Aorta (tissue), 5 donors: ENCODE measurements at places on chromosomes 5 and 9. TPM values are rescaled to one million over a fixed set of nuclear protein-coding genes. Genes with fewer than 3 reads are reported as not detected.
A peak's percentile ranks its signal among the peaks of the same experiment; 100 is the strongest.

SLC34A3 gene
- total RNA-seq = not detected

DNAH5 gene
- total RNA-seq = 0.36 TPM

PRR16 gene
- total RNA-seq = 14.2 TPM

FCN2 gene
- total RNA-seq = 0.32 TPM

ASPN gene
- total RNA-seq = 79.8 TPM

SLC12A7 gene
- total RNA-seq = 26.6 TPM

GRCh38 chr9:84856181-84856632 is 186.7 kb downstream of the NTRK2 start:
- no peaks in the 10 kb centered on the region for H3K27me3 ChIP-seq
- no peak overlapping the region for H3K4me3 ChIP-seq
- peak; percentile 52 for DNase-seq
- H3K36me3 ChIP-seq = no peaks in the 10 kb centered on the region
- no peak overlapping the region for H3K27ac ChIP-seq

GRCh38 chr5:148844433-148845280 is 18.2 kb downstream of the ADRB2 start:
- no peak overlapping the region for H3K27ac ChIP-seq
- no peaks in the 10 kb centered on the region for H3K4me1 ChIP-seq
- H3K36me3 ChIP-seq = no peaks in the 10 kb centered on the region
- no peaks in the 10 kb centered on the region for H3K27me3 ChIP-seq
- no peak for DNase-seq
- H3K4me3 ChIP-seq = no peak overlapping the region

- H3K4me1 ChIP-seq = no peaks in the 10 kb centered on the region
- H3K4me3 ChIP-seq = no peak overlapping the region
- DNase-seq = no peak
Measured at GRCh38 chr5:104914536-104915070, 1352.0 kb upstream of the NUDT12 start.

- H3K4me3 ChIP-seq = no peak overlapping the region
- no peaks in the 10 kb centered on the region for H3K4me1 ChIP-seq
- no peak for DNase-seq
- H3K36me3 ChIP-seq = no peaks in the 10 kb centered on the region
- no peak overlapping the region for H3K27ac ChIP-seq
- no peaks in the 10 kb centered on the region for H3K27me3 ChIP-seq
Measured at GRCh38 chr5:135651156-135651555, 72.4 kb upstream of the CXCL14 start.

DNA sequence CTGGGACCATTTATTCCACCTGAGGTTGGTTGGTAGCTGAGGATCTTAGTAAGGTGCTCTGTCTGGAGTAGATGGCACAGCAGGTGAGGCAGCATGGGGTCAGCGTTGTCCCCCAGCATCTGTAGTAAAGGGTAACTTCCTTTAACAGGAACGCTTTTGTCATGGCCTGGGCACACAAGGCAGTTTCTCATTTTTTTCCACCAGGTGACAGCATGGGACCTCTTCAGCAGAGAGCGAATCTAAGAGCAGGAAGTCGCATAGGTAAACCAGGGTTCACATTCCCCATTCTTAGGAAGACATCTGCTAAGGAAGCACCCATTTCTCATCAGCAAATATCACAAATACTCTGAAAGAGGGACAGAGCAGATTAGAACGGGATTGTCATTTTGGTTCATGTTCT is 56.5 kb downstream of the GPR107 start:
- peaks cover 11% of the 10 kb centered on the region for H3K36me3 ChIP-seq
- H3K4me1 ChIP-seq = no peaks in the 10 kb centered on the region
- no peaks in the 10 kb centered on the region for H3K27me3 ChIP-seq
- no peak overlapping the region for H3K4me3 ChIP-seq
- H3K27ac ChIP-seq = no peak overlapping the region

GRCh38 chr5:77958642-77959330 is 182.6 kb upstream of the TBCA start:
- H3K27ac ChIP-seq = no peak overlapping the region
- H3K27me3 ChIP-seq = no peaks in the 10 kb centered on the region
- no peaks in the 10 kb centered on the region for H3K4me1 ChIP-seq
- H3K36me3 ChIP-seq = no peaks in the 10 kb centered on the region

DNA sequence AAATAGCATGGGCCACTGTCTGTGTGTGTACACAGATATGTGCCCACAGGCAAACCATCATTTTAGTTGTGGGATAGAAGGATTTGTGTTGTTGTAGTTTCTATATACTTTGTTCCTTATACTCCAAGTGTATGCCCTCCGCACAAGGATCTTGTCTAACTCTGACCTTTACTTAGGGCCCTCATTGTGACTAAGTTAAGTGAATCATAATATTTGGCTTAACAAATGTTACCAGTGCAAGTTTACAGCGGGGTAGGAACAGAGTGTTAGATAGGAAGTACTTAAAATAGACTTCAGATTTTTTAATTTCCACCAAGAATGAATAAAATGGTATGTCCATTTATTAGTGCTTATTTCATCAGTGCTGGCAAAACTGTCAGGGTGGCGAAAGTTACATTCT is 29.5 kb upstream of the CYFIP2 start:
- H3K27me3 ChIP-seq = no peaks in the 10 kb centered on the region
- H3K4me1 ChIP-seq = no peaks in the 10 kb centered on the region
- H3K36me3 ChIP-seq = no peaks in the 10 kb centered on the region
- no peak for DNase-seq
- H3K27ac ChIP-seq = no peak overlapping the region

DNA sequence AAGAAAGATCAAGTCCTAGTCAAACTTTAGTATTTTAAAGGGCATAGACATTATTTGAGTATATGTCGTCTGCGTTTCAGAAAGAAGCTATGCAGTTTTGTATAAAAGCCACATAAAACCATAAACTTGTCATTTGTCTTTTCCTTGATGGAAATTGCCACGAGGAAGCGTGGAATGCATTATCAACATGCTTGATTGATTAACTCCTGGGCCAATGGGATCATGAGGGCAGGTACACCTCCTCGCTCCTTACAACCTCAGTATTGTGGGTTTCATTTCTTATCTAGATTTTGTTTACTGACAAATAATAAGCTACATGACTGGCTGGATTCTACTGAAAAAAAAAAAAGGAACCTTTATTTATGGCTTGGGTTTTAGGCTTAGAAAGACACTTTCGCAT is 122.5 kb upstream of the RFX3 start:
- DNase-seq = no peak
- H3K27ac ChIP-seq = no peak overlapping the region
- no peaks in the 10 kb centered on the region for H3K36me3 ChIP-seq

DNA sequence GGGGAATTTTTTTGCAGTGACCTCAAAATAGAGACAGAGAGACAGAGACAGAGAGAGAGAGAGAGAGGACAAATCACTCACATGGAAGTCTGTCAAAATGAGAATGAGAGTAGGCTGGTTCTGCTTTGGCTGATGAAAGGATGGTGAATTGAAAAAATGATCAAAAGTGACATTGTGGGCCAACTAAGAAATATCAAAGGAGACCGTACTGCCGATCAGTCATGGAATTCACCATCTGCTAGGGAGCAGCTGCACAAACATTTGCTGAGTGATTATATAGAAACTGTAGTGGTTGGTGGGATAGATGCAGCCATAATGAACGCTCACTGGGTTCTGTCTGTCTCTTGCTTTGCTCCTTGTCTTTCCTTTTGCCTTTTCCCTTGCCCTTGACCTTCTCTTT is 476.6 kb upstream of the SGCD start:
- no peak overlapping the region for H3K27ac ChIP-seq
- H3K4me3 ChIP-seq = no peak overlapping the region
- no peaks in the 10 kb centered on the region for H3K27me3 ChIP-seq
- H3K4me1 ChIP-seq = no peaks in the 10 kb centered on the region
- no peaks in the 10 kb centered on the region for H3K36me3 ChIP-seq
- no peak for DNase-seq

- no peaks in the 10 kb centered on the region for H3K27me3 ChIP-seq
- H3K4me1 ChIP-seq = peaks cover 8% of the 10 kb centered on the region
- H3K27ac ChIP-seq = peak overlapping the region; percentile 99
- peaks cover 2% of the 10 kb centered on the region for H3K36me3 ChIP-seq
Measured at GRCh38 chr9:2809692-2810419, 34.0 kb downstream of the PUM3 start.
